Activated CD4-positive, alpha-beta T cell treated with anti-CD3 and anti-CD28 coated beads, Interleukin-2, amount 50 U/mL, for 1 hour (primary cell): ENCODE measurements at places on chromosomes 1 and 21.

GRCh38 chr1:203692565-203693470 lies 66.2 kb downstream of the ATP2B4 start:
- no peak for DNase-seq

GRCh38 chr1:118827636-118828035 lies 160.5 kb downstream of the TBX15 start:
- no peak for DNase-seq

GRCh38 chr1:55286856-55287602 lies 71.9 kb upstream of the USP24 start:
- DNase-seq = no peak

GRCh38 chr1:155277902-155278688 lies 832 bp downstream of the HCN3 start:
- DNase-seq = peak; percentile 74

DNA sequence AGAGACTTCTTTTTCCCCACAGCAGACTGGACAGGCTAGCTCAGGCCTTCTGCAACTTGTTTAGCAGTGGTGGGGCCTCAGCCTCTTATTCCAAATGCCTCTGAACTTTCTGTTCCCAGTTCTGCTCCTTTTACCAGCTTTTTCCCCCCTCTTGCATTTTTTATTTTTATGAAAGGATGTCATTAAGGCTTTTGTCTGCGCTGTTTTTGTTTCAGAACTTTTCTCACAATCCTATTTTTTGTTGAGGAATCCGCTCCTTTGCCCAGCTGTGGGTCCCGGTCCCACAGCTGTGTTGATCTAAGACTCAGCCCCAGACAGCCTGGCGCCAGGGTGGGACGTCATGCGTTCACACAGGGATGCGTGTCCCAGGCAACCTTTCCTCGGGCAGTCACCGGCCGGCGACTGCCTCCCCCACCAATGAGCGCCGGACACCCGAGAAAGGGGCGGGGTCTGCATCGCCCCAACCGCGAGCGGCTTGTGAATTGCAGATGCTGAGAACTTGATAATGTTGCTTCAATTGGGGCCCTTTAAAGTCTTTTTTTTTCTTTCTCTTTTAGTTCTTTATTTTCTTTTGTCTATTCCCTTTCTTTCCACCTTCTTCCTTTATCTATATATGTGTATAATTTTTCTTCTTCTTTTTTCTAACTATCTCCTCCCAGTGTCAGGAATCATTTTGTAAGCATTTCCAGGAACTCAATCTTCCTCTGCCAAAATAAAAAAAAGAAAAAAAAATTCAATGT lies 3.0 kb upstream of the ID3 start:
- DNase-seq = peak; percentile 27
